Bronchial epithelial cell (primary cell): ENCODE measurements at places on chromosomes 2 and 18. TPM values are rescaled to one million over a fixed set of nuclear protein-coding genes. Genes with fewer than 3 reads are reported as not detected.
A peak's percentile ranks its signal among the peaks of the same experiment; 100 is the strongest.

- no peak for DNase-seq
Observed at GRCh38 chr2:102021779-102022178, 30.0 kb downstream of the IL1R2 start.

GRCh38 chr2:74001781-74002504, 17.2 kb downstream of the TET3 start:
- no peak for DNase-seq

DNA sequence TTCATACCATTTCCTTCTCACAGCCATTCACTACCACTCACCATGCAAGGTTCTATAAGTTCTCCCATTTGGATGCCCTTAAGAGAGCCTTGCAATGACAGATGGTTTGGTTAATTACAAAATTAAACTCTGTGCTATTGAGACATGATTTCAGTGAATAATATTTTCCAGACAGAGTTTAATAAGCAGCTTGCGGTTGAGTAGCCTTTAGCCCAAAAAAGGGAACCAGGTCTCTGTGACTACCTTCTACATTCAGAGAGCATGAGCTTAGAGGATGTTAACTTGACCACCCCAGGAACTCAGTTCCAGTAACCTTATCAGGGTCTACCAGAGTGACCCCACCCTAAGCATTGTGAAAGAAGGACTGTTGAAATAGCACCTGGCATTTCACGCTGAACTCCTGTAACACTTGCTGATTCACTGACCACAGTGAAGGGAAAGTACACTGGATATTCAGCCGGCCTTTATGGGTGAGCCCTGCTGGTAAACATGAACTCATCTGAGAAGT, 1173.1 kb upstream of the ZEB2 start:
- DNase-seq, result peak; percentile 98

- no peak for DNase-seq
Observed at GRCh38 chr2:20677301-20678085, 10.5 kb downstream of the GDF7 start.

- no peak for DNase-seq
Observed at GRCh38 chr2:156481312-156481711, 45.1 kb downstream of the GPD2 start.

DNA sequence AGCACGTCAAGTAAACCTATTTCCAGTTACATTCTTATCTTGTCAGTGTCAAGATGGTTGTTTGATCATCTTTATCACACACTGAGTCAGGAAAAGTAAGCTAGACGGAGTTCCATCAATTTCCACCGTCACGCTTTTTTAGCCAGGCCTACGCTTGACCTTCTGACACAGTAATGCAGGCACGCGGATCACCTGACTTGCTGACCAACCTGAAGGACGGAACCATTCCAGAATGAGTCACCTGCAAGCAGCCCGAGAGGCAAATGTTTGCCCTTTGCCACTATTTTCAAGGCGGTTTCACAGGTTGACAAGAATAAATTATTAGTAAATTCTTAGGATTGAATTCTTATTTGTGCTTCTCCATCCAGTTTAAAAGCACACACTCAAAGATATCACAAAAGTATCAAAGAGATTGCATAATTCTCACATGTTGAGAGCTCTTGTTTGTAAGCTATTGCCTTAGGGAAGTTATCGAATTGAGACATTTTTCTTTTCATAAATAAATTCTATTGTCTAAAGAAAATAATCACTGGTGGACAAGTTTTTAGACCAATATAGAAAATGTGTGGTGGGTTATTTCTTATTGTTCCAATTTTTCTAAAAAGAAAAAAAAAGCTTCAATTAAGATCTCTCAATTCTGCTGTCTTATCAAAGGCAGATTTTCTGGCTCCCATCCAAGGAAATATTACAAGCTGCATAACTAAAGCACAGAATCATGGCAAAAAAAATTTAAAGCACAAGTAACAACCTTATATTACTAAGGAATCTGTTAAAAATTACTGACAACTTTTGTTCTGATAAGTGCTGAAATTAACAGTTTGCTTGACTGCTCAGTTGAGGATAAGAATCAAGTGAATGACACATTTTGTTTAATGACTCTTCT, 31.9 kb downstream of the UXS1 start:
- DNase-seq, result peak; percentile 84

DNA sequence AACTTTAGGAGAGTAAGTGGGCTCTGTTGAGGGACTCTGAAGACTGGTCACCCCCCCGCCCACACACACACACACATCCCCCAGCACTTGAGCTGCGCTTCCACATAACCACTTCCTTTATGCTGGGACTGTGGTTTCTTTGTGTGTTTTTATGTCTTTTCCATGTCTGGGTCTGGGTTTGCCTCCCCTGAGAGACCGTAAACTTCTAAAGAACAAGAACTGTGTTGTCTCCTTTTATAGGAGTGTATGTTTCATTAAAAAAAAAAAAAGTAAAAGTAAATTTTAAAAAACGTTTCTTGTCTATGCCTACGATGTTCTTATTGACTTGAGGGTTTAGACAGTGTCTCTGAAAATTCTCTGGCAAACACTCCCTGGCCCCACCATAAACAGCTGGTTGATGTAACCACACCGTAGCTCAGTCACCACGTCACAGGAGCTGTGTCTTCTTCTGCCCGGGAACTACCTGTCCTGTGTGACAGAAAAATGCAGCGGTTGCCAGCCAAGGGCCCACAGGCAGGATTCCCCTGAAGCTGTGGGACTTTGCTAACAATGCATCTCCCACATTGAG, 68.0 kb downstream of the KLHL29 start:
- DNase-seq, result no peak

DNA sequence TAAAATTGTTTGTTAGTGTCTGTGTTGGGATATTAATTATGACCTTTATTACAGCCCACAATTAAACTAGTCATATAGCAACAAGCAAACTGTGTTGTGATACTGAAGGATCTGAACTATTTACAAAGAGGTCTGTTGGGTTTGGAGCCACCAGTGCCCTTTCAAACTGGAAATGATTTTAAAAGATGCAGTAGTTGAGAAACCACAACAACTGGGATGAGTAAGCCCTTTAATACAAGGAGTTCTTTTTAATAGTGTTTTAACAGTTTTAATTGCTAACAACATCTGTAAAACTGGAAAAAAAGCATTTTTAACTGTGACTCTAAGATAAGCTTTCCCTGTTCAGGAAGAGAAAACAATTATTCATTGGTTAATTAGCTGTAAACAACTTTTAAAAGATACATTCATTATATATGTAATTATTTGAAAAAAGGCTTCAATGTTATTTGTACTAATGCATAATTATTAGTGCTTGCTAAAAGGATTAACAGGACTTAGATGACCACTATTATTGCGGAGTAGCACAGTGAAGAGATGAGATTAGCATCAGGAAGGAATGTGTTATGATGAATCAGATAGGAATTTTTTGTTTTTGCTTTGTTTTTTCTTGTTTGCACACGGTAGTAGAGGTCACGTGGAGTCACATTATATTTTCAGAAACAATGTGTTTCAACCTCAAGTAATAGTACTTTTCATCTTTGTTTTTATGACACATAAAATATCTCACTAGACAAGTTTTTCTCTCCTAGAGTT, 392.7 kb upstream of the FANCL start:
- peak; percentile 89 for DNase-seq

Gene CD8B
- total RNA-seq, result not detected in 2 replicates

Gene ESPNL
- under 0.01 TPM in 1 of 2 replicates, not detected in the other for total RNA-seq
